T-cell (primary cell): ENCODE measurements at places on chromosomes 7 and 10.
A peak's percentile ranks its signal among the peaks of the same experiment; 100 is the strongest.

GRCh38 chr7:22992874-22993840, 20.8 kb downstream of the HYCC1 start:
- no peak overlapping the region for H3K4me3 ChIP-seq
- H3K27ac ChIP-seq, result no peak overlapping the region
- H3K36me3 ChIP-seq, result peaks cover 3% of the 10 kb centered on the region
- DNase-seq, result no peak

GRCh38 chr10:78450239-78450638, 416.6 kb downstream of the RPS24 start:
- H3K4me1 ChIP-seq, result no peaks in the 10 kb centered on the region
- DNase-seq, result no peak
- H3K4me3 ChIP-seq, result no peak overlapping the region
- no peaks in the 10 kb centered on the region for H3K36me3 ChIP-seq
- H3K27me3 ChIP-seq, result peaks cover 13% of the 10 kb centered on the region

DNA sequence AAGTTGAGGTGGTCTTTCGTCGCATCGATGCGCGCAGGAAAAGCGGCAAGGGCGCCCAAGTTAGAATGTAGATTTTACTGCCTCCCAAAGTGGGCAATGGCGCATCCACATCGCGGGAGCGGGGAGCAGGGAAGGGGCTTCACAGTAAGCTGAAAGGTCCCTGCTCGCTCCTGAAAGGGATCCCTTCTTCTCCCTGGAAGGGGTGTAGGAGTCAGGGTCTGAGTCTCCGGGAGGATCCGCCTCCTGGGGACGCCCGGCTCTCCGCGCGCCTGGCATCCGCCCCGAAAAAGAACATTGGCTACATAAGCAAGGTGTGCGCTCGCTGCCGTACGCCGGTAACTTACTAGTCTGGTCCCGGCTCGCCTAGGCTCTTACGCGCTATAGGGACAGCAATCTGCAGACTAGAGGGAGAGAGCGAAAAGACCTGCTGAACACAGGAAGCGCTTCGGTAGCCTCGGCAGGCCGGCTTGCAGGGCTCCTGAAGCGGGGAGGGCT, 804 bp downstream of the UNC5B start:
- no peak overlapping the region for H3K27ac ChIP-seq
- H3K4me3 ChIP-seq, result peak overlapping the region; percentile 64
- no peak for DNase-seq
- no peaks in the 10 kb centered on the region for H3K36me3 ChIP-seq
- H3K27me3 ChIP-seq, result peaks cover 7% of the 10 kb centered on the region

GRCh38 chr10:110746254-110746826, 102.2 kb downstream of the RBM20 start:
- no peaks in the 10 kb centered on the region for H3K27me3 ChIP-seq
- H3K27ac ChIP-seq, result no peak overlapping the region
- peaks cover 42% of the 10 kb centered on the region for H3K4me1 ChIP-seq
- no peaks in the 10 kb centered on the region for H3K36me3 ChIP-seq
- peak; percentile 28 for DNase-seq

GRCh38 chr7:100875356-100875751, 451 bp downstream of the SRRT start:
- DNase-seq, result no peak
- peak overlapping the region; percentile 73 for H3K4me3 ChIP-seq
- no peaks in the 10 kb centered on the region for H3K27me3 ChIP-seq
- peak overlapping the region; percentile 93 for H3K27ac ChIP-seq
- peaks cover 20% of the 10 kb centered on the region for H3K36me3 ChIP-seq

- no peak overlapping the region for H3K27ac ChIP-seq
- DNase-seq, result no peak
- H3K4me1 ChIP-seq, result peaks cover 24% of the 10 kb centered on the region
- H3K36me3 ChIP-seq, result no peaks in the 10 kb centered on the region
Measured at GRCh38 chr10:86946213-86947155, 10.9 kb downstream of the MMRN2 start.

- no peak overlapping the region for H3K4me3 ChIP-seq
- no peaks in the 10 kb centered on the region for H3K36me3 ChIP-seq
- H3K27ac ChIP-seq, result no peak overlapping the region
- H3K27me3 ChIP-seq, result no peaks in the 10 kb centered on the region
Measured at GRCh38 chr7:148185041-148185440, 405.5 kb upstream of the C7orf33 start.

- no peaks in the 10 kb centered on the region for H3K36me3 ChIP-seq
- no peak overlapping the region for H3K4me3 ChIP-seq
- H3K27me3 ChIP-seq, result no peaks in the 10 kb centered on the region
- H3K27ac ChIP-seq, result no peak overlapping the region
Measured at GRCh38 chr10:52390388-52390787, 76.3 kb downstream of the DKK1 start.

DNA sequence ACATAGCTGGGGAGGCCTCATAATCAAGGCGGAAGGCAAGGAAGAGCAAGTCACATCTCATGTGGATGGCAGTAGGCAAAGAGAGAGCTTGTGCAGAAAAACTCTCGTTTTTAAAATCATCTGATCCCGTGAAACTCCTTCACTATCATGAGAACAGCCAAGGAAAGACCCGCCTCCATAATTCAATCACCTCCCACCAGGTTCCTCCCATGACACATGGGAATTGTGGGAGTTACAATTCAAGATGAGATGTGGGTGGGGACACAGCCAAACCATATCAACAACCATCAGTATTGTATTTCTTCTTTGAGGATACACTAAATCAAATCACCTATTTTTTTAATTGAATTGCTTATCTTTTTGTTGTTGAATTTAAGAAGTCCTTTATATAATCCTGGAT, 16.7 kb downstream of the POT1 start:
- no peaks in the 10 kb centered on the region for H3K27me3 ChIP-seq
- no peaks in the 10 kb centered on the region for H3K36me3 ChIP-seq
- H3K4me3 ChIP-seq, result no peak overlapping the region

DNA sequence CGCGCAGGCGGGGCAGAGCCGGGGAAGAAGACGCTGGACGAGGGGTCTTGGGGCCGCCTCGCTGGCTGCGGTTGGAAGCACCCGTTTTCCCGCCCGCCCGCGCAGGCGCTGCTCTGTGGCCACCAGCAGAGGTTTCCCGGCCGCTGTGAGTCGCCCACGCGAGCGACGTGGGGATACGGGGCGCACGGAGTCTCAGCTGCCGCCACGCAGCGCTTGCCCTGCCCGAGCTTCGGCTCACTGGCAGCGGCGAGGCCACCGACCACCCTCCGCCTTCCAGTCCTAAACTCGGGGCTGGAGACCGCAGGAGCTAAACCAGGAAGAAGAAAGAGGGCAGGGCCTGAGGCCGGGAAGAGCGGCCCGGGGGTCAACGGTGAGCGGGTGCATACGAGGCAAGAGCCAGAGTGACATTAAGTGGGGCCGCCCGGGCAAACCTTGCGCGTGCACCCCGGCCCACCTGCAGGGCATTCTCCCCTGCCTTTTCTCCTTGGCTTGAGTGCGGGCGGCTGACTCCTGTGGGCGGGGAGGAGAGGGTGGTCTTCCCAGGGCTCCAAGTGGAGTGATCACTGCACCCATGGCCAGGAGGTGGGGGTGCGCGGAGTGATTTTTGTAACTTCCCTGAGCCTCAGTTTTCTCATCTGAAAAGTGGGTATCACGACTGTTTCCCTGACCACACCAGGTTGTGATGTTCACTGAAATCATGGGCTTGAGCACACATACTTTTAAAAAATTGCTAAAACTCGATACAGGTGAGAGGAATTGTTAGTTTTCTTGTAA, 7.1 kb upstream of the EMX2 start:
- peaks cover 44% of the 10 kb centered on the region for H3K27me3 ChIP-seq
- peaks cover 7% of the 10 kb centered on the region for H3K4me1 ChIP-seq
- no peak for DNase-seq
- H3K27ac ChIP-seq, result no peak overlapping the region
- H3K36me3 ChIP-seq, result no peaks in the 10 kb centered on the region

DNA sequence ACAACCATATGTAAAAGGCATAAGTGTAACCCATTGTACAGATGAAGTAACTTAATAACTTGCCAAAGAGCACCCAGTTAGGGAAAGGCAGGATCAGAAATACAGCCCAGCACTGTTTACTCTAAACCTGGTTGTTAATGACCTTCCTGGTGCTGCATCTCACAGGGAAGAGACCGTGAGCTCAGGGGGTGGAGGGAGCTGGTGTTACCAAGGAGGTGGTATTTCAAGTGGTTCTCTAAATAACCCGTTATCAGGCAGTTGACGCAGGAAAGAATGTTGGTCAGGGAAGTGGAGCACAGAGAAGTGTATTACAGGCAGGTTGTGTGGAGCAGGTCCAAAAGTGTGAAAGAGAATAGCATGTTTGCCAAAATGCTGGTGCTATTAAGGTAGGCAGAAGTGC, 4.4 kb upstream of the ST7 start:
- H3K4me1 ChIP-seq, result peaks cover 5% of the 10 kb centered on the region
- no peak overlapping the region for H3K4me3 ChIP-seq
- DNase-seq, result no peak
- H3K27ac ChIP-seq, result no peak overlapping the region

DNA sequence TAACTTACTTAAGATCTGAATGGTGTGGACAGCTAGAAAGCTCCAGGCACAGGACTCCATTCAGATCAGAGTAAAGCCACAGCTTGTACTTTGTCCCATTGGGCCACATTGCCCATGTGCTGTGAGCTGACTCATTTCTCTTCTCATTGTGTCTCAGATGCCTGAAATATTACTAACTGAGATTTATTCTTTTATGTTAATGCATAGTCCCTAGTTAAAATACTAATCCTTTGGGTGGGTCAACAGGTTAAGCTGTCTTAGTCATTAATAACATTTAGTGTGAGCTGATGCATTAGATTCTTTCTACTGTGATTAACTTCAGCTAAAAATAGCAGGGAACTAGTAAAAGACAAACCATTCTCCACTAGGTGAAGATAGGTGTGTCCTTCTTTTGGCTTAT, 104.7 kb upstream of the ARMC3 start:
- H3K4me1 ChIP-seq, result no peaks in the 10 kb centered on the region
- H3K27ac ChIP-seq, result no peak overlapping the region
- no peak overlapping the region for H3K4me3 ChIP-seq

GRCh38 chr10:89228146-89228545, 21.0 kb upstream of the CH25H start:
- H3K27ac ChIP-seq, result no peak overlapping the region
- peaks cover 5% of the 10 kb centered on the region for H3K36me3 ChIP-seq
- H3K27me3 ChIP-seq, result no peaks in the 10 kb centered on the region
- no peak for DNase-seq
- H3K4me1 ChIP-seq, result no peaks in the 10 kb centered on the region
- no peak overlapping the region for H3K4me3 ChIP-seq

- peaks cover 4% of the 10 kb centered on the region for H3K36me3 ChIP-seq
- no peak overlapping the region for H3K4me3 ChIP-seq
- DNase-seq, result no peak
- H3K27me3 ChIP-seq, result no peaks in the 10 kb centered on the region
- no peak overlapping the region for H3K27ac ChIP-seq
- peaks cover 7% of the 10 kb centered on the region for H3K4me1 ChIP-seq
Measured at GRCh38 chr7:99124751-99125504, 19.0 kb downstream of the SMURF1 start.

DNA sequence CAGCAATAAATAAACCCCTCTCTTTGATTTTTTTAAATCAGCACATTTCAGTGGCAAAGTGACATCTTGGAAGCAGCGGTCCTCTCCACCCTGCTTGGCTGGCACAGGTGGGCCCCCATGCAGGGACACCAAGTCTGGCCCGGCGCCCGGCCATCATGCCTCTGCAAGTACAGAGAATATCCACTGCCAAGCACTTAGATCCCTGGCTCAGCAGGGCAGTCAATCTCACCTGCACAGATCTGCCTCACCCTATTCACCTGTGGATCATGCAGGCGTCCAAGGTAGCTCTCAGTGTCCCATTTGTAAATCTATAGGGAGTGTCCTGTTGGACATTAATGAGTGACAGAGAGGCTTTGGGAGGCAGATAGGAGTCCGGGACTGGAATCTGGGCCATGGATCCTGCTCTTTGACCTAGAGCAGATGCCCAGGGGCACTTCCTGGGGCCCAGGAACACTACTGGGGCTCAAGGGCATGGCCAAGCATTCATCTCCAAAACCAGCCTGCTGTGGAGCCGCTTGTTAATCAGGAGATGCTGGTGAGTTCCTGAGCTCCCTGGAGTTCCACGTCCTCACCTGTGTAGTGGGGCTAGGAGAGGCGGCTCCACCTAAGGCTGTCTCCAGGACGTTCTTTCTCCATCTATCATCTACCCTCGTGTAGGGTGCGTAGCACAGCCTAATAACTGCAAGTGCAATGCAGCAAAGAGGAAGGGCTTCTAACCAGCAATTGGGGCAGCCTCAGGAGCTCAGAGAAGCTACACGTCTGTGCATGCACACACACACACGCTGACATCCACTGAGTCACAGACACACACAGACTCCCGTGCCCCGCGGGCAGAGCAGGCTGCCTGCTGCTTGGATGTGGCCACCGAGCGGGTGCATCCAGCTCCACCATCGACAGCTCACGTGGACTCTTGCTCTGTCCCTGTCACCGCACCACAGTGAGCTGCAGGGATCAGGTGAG, 123.6 kb downstream of the OAT start:
- no peak overlapping the region for H3K4me3 ChIP-seq
- no peaks in the 10 kb centered on the region for H3K36me3 ChIP-seq
- no peaks in the 10 kb centered on the region for H3K4me1 ChIP-seq
- H3K27me3 ChIP-seq, result no peaks in the 10 kb centered on the region

DNA sequence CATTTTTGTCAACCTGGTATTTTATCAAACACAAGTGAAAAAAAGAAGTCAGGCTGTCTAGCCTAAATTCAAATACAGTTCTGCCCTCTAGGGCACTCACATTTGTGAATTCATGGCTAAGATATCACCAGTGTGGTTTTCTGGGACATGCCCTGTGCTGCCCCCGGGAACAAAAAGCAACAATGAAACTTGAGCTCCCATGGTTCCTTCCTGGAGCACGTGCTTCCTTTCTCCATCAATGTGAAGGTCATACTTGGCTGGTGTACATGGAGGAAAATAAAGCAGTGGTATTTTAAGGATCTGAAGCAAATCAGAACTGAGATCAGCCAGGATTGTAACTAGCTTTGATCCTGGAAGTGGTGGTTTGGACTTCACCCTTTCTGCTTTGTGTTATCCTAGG, 128.9 kb upstream of the FRMD4A start:
- H3K27me3 ChIP-seq, result no peaks in the 10 kb centered on the region
- H3K4me3 ChIP-seq, result no peak overlapping the region
- no peak overlapping the region for H3K27ac ChIP-seq
- no peak for DNase-seq
- H3K36me3 ChIP-seq, result no peaks in the 10 kb centered on the region

GRCh38 chr7:18626717-18627116, 131.2 kb downstream of the HDAC9 start:
- no peaks in the 10 kb centered on the region for H3K27me3 ChIP-seq
- DNase-seq, result no peak
- H3K4me1 ChIP-seq, result no peaks in the 10 kb centered on the region
- no peak overlapping the region for H3K4me3 ChIP-seq
- no peaks in the 10 kb centered on the region for H3K36me3 ChIP-seq
- H3K27ac ChIP-seq, result no peak overlapping the region

GRCh38 chr7:157786375-157787274, 449.8 kb downstream of the DNAJB6 start:
- no peaks in the 10 kb centered on the region for H3K27me3 ChIP-seq
- no peak overlapping the region for H3K4me3 ChIP-seq
- no peaks in the 10 kb centered on the region for H3K36me3 ChIP-seq
- H3K27ac ChIP-seq, result no peak overlapping the region
- DNase-seq, result no peak

- no peak for DNase-seq
- H3K36me3 ChIP-seq, result no peaks in the 10 kb centered on the region
- H3K27ac ChIP-seq, result no peak overlapping the region
- no peak overlapping the region for H3K4me3 ChIP-seq
Measured at GRCh38 chr10:69312528-69312927, 34.2 kb downstream of the HK1 start.
